LHCN-M2 (cell line): ENCODE measurements at places on chromosomes 3 and 15. TPM values are rescaled to one million over a fixed set of nuclear protein-coding genes. Genes with fewer than 3 reads are reported as not detected.

The TUSC7 gene
- not detected in 2 replicates for total RNA-seq

The GRAMD2A gene
- total RNA-seq, result 0.06 TPM in 1 of 2 replicates, not detected in the other

DNA sequence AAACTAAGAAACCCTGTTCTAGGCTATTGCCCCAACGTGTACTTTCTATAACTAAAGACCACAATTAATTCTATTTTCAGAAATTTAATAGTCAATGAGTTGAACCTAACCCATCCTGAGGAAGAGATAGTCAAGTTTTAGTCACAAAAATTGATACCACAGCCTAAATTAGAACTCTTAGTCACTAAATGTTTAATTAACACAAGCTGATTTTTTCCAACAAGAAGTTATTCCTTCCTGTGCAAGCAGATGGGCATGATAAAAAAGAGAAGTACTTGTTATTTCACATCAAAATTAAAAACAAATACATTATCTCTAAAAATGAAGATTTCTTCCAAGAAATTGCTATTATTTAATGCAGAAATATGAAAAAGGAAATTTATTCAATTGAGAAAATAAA lies 38.4 kb upstream of the TERB2 start:
- no peak for DNase-seq

The CXCR6 gene
- total RNA-seq, result not detected in 2 replicates

- no peak for DNase-seq
Measured at GRCh38 chr3:47065681-47066080, 86.2 kb downstream of the NBEAL2 start.

DNA sequence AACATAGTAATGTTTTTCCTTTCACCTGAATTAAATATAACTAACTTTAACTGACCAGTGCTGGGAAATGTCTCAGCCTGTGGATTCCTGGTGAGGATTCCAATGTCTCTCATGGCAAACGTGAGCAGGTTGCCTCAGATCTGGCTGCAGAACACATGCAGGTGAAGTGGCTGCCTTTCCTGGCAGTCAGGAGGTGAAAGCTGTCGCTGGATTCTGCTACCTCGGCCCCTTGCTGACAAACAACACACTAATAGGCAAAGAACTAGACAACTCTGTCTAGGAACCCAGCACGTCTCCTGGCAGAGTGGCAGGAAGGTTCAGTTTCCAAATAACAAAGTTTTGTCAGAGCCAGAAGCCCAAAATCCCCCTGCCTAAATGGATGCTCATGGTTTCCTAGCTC lies 400.8 kb upstream of the PPP2R3A start:
- DNase-seq, result no peak

DNA sequence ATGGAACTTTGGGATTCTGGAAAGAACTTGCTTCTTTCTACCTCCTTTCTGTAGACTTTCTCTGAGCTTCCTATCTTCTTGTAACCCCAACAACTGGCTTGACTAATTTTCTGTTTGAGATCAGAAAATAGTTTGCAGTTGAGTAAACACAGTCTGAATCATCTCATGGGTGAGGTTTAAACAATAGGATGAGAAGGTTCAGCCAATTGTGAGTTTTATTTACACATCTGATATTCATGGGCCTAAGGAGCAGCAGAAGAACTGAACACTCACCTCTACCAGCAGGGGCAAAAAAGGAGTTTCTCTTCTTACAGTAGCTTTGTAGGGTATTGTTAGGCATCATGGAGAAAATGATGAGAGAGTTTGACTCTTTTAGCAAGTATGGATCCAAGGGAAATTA lies 54.2 kb downstream of the DTWD1 start:
- peak; percentile 96 for DNase-seq

DNA sequence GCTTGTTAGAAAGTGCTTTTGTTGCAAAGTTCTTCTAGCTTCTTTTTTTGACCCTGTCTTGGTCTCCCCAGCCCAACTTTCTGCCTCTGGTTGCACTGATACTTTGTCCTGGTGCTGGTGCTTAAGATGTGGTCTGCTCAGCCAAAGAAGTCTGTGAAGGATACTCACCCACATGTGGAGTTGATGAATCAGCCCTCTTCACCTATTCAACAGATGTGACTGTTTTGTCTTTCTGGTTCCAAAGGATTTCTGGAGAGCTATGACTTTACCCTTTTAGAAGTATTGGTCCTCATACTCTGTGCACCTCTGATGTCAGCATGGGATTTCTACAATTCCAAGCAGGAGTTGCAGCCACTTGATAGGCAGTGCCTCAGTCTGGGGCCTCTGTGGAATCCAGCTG lies 84.1 kb downstream of the PCCB start:
- DNase-seq, result no peak

GRCh38 chr3:137771401-137772213 lies 7.5 kb downstream of the SOX14 start:
- no peak for DNase-seq

GRCh38 chr3:64316971-64317370 lies 91.7 kb upstream of the PRICKLE2 start:
- no peak for DNase-seq

The GPR171 gene
- total RNA-seq, result not detected in 2 replicates

DNA sequence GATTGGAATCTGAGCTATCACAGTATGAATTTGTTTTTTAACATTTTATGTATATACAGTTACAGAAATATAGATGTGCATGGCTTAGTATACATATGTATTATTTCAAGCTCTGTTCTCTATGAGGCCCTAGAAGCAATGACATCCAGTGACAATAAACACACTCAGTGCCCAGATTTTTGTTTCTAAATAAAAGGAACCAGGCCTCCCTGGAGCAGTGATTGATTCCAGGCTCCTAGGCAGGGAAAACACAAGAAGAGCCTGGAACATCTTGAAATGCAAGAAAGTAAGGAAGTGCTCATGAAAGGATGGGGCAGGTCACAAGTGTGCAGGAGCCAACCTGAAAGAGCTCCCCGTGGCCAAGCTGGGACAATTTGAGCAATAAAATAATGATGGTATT lies 18.5 kb upstream of the CGNL1 start:
- no peak for DNase-seq

DNA sequence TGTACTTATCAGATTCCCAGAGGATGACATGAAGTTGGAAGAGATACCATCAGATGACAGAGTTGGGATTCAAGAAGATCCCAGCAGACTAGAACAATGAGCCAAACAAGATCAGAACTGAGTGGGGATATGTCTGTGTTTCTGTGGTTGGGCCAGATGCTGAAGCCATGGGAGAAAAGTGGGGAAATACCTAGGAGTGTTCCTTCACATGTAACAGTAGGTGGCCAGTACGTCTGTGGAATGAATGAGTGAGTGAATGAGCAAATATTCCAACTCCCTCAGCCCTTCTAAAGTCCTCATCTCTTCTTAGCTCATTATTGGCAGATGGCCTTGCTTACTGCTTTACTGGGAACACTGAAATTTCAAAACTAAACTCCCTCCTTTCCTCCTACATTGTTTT lies 32.2 kb upstream of the GREM1 start:
- peak; percentile 27 for DNase-seq

DNA sequence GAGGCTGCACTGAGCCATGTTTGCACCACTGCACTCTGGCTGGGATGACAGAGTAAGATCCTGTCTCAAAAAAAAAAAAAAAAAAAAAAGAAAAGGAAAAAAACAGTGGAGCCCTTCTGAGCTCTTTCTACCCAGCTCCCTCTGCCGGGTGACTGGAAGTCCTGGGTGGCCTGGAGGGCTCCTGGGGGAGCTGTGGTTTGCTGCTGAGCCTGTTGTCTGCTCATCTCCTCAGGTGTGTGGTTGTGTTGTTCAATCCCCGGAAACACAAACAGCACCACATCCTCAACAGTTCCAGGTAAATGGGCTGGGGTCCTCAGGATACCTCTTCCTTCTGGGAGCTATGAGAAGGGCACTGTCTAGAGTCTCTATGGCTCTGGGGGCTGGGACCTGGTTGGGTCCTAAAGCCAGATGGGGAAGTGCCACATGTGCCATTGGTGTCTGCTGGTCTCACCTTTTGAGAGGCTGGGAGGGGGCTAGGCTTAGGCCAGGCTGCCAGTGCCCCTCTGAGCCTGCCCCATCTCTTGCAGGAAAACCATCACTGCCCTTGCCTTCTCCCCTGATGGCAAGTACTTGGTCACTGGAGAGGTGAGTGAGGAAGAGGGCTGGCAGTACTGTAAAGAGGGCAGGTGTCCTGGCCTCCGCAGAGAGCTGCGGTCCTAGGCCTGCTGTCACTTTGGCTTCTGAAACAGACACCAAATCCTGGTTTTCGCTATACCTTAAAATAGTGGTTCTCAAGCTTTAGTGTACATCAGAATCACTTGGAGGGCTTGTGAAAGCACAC lies 17.1 kb upstream of the JMJD7 start:
- no peak for DNase-seq

The CMTM7 gene
- total RNA-seq, result 11.3 and 12.4 TPM in 2 replicates

DNA sequence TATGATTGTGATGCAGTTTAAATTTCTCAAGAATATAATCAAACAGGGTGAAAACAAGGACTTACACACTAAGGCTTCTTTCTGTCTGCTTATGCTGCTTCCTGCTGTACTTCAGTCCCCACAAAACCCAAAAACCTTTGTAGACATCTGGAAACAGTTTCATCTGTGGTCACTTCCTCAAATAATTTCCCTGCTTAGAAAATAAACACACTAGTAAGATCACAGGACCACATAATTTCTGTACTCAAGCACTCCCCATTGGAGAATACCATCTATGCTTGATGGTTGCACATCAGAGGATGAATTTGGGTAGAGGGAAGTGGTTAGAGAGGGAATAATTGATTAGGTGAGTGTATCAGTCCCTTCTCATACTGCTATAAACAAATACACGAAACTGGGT lies 266.2 kb downstream of the LSAMP start:
- peak; percentile 7 for DNase-seq

The EFCAB12 gene
- 0.06 and 0.26 TPM in 2 replicates for total RNA-seq

The SI gene
- total RNA-seq, result not detected in 2 replicates

The PDHB gene
- 111 and 150 TPM in 2 replicates for total RNA-seq
